Renal cortex interstitium (tissue), 15 donors: ENCODE measurements at places on chromosomes 7 and 10.

DNA sequence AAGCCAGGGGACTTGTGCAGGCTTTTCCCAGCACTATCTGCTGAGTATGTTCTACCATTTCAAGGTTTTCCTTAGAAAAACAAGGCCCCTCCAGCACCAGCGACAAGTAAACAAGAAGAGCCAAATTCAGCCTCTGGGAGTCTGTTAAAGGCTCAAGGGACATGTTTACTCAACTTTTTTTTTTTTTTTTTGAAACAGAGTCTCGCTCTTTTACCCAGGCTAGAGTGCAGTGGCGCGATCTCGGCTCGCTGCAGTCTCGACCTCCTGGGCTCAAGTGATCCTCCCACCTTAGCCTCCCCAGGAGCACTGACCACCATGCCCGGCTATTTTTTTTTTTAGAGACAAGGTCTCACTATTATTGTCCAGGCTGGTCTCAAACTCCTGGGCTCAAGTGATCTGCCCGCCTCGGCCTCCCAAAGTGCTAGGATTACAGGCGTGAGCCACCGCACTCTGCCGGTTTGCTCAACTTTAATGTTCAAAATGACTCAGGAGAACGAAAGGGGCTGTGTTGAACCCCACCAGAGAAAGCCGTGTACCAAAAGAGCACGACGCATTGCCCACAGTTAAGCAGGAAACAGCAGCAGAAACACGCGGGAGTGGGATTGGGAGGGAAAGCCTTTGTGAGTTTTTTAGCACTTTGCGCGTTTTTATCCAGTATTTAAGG is 772 bp downstream of the PRDX3 start:
- DNase-seq: no peak

GRCh38 chr7:121334875-121335648 is 6.3 kb downstream of the WNT16 start:
- DNase-seq: no peak

DNA sequence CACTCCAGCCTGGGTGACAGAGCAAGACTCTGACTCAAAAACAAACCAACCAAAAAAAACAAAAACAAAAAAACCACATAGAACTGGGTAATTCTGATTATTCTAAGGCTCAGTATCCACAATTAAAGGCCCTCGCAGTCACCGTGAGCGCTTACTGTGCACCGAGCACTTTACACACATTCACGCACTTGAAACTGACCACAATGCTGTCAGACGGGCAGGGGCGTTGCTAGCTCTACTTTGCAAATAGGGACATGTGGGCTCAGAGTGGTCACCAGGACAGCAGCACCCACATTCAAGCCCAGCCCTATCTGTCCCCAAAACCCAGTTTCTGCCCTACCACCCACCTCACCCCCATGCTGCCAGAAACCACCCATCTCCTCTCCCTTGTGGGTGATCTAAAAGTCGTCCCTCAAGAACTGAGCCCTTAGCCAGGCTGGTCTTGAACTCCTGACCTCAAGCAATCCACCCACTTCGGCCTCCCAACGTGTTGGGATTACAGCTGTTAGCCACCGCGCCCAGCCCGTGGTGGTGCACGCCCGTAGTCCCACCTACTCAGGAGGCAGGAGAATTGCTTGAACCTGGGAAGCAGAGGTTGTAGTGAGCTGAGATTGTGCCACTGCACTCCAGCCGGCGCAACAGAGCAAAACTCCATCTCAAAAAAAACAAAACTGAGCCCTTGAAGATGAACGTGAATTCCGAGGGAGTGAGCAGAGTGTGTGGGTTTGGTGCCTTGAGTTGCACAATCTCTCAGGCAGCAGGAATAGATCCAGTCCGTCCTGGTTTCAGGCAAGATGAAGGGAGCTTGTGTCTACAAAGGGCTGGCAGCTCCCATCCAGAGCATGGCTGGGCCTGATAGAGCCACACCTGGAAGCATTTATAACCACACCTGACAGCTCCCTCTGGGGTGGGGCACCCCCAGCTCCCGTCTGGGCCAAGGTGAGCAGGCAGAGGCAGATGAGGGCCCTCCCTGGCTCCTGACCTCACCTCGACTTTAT is 5.4 kb upstream of the HSPB1 start:
- DNase-seq: no peak

GRCh38 chr7:9945857-9946256 is 1027.8 kb upstream of the PHF14 start:
- no peak for DNase-seq

- no peak for DNase-seq
Observed at GRCh38 chr10:22324413-22324812, 3.5 kb downstream of the BMI1 start.

- DNase-seq: no peak
Observed at GRCh38 chr7:132239422-132239994, 336.8 kb downstream of the PLXNA4 start.

DNA sequence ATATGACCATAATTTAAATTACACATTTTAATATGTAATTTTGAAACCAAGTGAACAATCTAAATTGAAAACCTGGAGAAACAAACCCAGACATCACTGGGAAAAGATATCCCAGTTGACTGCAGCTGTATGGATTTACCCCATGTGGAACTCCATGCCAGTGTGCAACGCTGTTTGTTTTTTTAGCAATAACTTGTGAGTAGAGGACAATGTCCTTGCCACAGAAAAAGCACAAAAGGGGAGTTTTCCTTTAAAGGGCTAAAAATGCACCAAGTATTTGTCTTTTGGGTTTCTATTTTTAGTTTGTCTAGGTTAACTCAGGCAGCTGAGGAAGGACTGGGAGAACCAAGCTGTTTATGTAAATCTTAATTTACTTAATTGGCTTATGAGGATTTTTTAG is 15.1 kb upstream of the COL17A1 start:
- no peak for DNase-seq

DNA sequence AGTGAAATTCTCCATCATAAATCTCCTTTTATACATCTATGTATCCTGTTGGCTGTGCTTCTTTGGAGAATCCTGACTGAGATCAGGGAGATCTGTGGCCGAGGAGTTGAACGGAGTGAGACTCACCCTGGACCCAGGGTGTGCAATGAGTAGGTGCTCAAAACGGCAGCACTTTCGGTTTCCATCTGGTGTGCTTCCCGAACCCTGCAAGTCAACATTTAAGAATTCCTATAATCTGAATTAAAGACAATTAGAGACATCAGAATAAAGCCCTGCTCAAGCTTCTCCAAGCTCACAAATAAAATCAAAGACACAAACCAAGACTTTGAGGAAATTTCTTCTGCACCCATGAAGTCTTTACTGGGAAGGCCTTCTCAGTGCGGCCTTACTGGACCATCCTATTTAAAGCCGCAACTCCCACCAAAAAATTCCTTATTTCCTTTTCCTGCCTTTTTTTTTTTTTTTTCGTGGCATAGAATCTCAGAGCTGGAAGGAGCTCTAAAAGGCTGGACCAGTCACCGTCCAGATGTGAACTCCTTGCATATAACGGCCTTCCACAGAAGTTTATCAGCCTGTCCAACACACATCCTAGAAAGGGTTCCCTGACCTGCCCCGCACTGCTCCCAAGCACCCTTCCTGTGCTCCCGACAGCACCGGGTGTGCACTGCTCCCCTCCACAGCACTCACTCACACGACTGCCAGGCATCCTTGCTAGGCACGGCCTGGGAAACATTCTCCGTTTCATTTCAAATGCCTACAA is 29.7 kb downstream of the GNA12 start:
- no peak for DNase-seq

DNA sequence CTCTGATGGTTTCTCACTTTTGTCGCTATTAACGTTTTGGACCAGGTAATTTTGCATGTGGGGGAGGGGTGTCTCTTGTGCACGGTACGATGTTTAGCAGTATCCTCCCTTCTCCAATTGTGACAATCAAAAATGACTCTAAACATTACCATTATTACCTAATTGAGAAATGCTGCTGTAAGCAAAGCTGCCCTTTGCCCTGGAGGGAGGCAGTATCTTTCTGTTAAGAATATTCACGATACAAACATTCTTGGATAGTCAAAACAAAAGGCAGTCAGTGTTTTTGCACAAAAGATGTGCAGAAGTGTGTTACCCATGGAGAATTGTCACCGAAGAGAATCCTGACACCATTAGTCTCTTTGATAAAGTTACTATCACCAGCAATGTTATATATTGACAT is 9.6 kb downstream of the MALSU1 start:
- DNase-seq: no peak

- no peak for DNase-seq
Observed at GRCh38 chr10:99535764-99536337, 3.1 kb downstream of the NKX2-3 start.

- DNase-seq: no peak
Observed at GRCh38 chr10:121921238-121921931, 6.4 kb downstream of the ATE1 start.

- no peak for DNase-seq
Observed at GRCh38 chr10:17263580-17263979, 35.5 kb downstream of the VIM start.

DNA sequence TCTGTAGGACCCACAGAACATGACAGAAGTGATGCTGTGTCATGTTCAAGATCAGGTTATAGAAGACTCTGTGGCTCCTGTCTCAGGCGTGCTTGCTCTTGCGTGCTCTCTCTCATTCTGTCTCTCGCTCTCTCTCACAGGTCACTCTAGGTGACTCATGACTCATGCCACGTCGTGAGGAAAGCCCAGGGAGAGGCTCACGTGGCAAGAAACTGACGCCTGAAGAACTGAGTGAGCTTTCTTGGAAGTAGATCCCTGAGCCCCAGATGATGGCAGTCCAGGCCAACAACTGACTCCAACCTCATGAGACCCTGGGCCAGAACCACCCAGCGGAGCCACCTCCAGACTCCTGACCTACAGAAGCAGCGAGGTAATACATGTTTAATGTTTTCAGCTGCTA is 103.3 kb downstream of the DNMBP start:
- DNase-seq: no peak

DNA sequence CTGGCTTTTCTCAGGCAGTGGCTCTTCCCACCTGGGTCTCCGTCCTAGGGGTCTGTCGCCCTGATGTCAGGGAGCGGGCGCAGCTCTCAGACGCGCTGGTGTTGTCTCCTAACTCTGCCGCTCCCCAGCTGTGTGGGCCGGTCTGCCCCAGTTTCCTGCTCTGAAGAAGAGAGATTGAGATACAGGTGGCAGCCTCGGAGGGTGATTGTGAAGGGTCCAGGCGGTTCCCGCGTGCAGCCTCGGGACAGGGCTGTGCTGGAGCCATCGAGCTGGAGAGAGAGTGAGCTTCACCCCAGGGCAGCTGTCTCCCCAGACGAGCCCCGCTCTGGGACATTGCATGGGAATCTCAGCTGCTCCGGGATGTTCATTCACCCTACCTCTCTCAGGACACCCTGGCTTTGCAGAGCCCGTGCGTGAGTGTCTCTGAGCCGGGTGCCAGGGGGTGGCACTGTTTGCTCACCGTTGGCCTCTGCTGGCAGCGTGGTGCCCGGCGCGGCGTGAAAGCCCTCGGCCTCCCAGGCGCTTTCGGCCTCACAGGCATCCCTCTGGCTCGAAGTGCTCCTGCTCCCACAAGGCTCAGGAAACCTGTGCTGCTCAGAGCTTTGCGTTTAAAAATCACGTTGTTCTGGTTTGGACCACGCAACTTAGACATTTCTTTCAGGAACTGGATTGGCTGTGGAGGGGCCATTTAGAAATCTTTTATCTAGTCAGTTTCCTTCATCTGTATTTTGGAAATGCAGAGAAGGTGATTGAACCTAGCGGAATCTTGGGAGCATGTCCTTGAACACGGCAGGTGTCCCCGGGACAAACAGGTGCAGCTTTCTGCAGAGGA is 33.8 kb upstream of the ZFAND2A start:
- DNase-seq: peak; percentile 72

- DNase-seq: no peak
Observed at GRCh38 chr7:130309986-130310385, 17.0 kb downstream of the CPA4 start.

DNA sequence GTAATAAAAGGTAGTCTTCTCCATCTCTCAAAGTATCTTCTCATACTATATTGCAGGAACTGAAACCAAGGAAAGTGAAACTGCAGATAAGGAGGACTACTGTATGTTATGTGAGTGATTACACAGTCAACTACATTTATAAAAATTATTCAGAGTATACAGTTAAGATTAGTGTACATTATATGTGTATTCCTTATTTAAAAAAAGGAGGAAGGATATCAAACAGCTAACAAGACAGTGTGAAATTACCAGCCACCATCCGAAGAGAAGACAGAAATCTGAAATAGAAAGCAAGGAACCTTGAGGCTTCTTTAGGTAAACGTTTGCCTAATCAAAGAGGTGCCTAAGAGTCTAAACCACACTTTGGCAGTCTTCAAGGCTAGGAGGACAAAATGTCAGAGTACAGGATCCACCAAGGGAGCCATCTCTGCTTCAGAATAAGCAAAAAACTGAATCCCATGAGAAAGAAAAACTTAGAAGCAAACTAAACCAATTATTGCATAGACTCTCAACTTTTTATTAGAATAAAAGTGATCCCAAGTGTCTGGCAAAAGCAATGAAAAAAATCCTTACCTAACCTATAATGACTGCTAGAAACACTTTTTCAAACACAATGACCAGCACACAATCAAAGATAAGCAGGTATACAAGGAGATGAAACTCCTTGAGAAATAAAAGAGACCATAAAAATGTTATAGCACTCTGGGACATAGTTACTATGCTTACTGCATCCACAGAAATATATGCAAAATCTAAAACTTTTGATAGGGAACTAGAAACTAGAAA is 6.4 kb downstream of the USP6NL start:
- no peak for DNase-seq

- DNase-seq: peak; percentile 64
Observed at GRCh38 chr7:151631953-151632749, 112.5 kb upstream of the RHEB start.

GRCh38 chr7:116740755-116741462 is 68.9 kb downstream of the MET start:
- DNase-seq: no peak

GRCh38 chr10:89829887-89830269 is 128.5 kb downstream of the KIF20B start:
- DNase-seq: no peak

DNA sequence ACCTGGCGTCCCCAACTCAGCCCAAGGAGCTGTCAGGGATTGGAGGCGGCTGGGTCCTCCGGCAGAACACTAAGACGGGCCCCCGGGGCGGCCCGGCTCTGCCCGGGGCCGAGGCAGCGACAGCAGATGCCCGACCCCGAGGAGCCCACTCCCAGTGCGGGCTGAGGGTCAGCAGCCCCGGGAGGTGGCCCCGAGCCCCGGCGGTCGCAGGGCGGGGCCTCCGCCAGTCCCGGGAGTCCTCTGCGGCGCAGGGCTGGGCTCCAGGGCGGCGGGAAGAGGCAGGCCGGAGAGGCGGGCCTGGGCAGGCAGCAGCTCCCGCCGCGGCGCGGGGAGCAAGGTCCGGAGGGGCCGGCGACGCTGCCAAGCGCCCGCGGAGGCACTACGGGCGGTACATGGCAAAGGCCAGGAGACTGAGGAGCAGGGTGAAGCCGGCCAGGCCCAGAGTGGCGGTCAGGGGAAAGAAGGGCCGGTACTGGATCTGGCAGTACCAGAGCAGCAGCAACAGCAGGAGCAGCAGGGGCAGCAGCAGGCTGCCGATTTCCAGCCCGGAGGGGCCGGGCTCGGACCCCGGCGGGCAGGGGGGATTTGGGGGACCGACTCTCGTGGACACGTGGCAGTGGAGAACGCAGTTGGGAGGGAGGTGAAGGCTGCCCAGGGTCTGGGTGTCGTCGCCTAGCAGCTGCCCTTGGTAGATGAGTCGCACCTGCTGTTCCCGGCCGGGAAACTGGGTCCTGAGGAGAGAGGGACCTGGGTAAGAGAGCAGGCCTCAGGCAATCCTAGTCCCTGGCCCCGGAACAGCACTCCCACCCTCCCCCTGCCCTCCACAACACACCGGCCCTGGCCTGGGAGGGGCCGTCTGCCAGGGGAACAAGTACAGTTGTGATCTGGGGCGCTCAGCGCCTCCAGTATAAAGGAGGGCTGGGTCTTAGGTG is 827 bp upstream of the FASTK start:
- no peak for DNase-seq
